Activated CD4-positive, alpha-beta T cell treated with anti-CD3 and anti-CD28 coated beads, Interleukin-2, amount 10 ng/mL, durations not matched to agents 7 days and 5 days (primary cell): ENCODE measurements at places on chromosomes 7 and 10. TPM values are rescaled to one million over a fixed set of nuclear protein-coding genes. Genes with fewer than 3 reads are reported as not detected.

ATG9B gene
- 12.3 TPM for total RNA-seq

GRCh38 chr10:87868277-87868676 lies 4.9 kb downstream of the PTEN start:
- H3K36me3 ChIP-seq: peaks cover 59% of the 10 kb centered on the region
- H3K27ac ChIP-seq: no peak overlapping the region
- peak overlapping the region; percentile 60 for H3K4me3 ChIP-seq

DNA sequence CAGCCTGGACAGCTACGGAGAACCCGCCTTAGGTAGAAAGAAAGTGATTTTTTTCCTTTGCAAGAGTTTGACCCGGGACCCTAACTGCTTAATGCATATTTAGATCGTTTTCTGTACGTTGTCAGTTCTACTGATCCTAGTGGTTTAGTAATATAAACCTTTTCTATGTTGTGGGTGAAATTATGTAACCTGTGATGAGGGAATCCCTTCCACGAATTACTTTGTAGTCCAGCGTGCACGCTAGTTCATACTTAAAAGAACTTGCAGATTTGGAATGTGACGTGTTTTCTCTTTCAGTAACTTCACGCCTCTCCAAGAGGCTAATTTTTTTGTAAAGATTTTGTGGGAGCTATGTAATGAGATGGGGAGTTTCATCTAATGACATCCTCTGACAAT lies 705 bp downstream of the SLF2 start:
- peak overlapping the region; percentile 100 for H3K4me3 ChIP-seq
- H3K4me1 ChIP-seq: peaks cover 49% of the 10 kb centered on the region
- no peak for DNase-seq
- H3K27me3 ChIP-seq: no peaks in the 10 kb centered on the region

DNA sequence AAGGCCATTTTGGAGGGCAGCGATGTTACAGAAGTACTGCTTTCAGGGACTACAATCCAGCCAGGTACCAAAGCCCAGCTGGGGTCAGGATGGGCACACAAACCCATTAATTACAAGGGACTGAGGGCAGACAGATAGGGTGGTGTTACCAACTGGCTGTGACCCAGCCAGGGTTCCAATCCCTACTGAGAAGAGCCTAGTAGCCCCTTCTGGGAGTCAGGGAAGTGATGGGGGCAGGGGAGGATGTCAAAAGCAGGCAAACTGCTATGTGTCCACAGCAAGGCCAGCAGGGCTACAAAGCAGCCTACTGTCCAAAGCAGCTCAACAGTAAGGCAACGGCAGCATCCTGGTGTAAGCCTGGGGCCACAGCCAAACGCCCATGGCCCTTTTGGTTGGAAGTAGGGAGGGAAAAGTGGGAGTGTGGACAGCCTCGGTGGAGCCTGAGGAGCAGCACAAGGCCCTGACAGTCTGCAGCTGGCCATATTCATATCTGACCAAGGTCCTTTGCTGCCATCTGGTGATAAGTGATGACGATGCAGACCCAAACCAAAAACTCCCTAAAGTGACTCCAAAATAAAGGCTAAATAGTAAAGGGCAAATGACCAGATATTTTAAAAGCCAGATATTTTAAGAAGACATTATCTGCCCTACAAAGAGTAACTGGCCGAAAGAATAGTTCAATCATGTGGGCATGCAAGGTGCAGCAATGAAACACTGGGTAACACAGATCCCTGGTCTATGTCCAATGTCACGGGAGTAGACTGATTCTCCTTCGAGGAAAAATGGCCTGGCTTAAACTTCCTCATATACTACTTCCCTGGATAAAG lies 56.9 kb downstream of the XPNPEP1 start:
- H3K4me1 ChIP-seq: no peaks in the 10 kb centered on the region
- H3K27me3 ChIP-seq: no peaks in the 10 kb centered on the region
- H3K4me3 ChIP-seq: no peak overlapping the region
- peaks cover 79% of the 10 kb centered on the region for H3K36me3 ChIP-seq

GRCh38 chr10:29109707-29110571 lies 178.9 kb upstream of the LYZL1 start:
- peaks cover 4% of the 10 kb centered on the region for H3K4me1 ChIP-seq
- peaks cover 2% of the 10 kb centered on the region for H3K27me3 ChIP-seq
- no peak overlapping the region for H3K27ac ChIP-seq
- H3K36me3 ChIP-seq: no peaks in the 10 kb centered on the region

DNA sequence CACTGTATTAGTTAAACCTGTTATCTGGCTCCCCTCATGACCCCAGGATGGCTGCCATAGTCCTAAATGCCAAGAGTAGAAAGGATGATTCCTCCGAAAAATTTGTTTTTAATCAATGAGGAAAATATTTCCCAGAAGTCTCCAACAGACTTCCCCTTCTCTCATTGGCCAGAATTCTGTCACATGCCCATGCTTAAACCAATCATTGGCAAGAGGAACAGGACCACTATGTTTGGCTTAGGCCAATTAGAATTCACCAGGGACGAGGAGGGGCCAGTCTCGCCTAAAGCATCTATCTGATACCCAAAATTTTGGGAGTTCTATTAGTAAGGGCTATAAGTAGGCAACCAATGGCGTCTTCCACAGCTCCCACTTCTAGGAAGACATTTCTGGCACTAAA lies 71.2 kb upstream of the IL6 start:
- peaks cover 20% of the 10 kb centered on the region for H3K27me3 ChIP-seq
- H3K4me1 ChIP-seq: peaks cover 10% of the 10 kb centered on the region
- no peak overlapping the region for H3K27ac ChIP-seq
- no peak overlapping the region for H3K4me3 ChIP-seq
- no peak for DNase-seq

DNA sequence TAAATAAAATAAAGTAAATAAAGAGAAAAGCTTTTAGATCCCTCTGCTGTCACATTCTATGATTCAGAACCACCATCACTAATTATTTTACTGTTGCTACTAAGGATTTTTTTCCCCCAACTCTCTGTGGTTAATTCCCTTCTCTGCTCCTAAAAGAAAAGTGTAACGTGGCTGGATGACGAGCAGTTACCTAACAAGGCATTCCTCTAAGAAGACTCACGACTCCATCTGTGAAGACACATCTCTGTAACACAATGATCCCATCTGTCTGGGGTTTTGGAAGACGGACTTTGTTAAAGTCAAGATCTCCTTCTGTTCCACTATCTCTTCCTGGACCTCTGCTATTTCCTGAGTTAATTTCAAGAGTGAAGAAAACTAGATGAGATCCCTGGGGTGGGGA lies 179.9 kb downstream of the SFMBT2 start:
- H3K4me1 ChIP-seq: peaks cover 31% of the 10 kb centered on the region
- DNase-seq: no peak
- H3K27ac ChIP-seq: no peak overlapping the region
- H3K27me3 ChIP-seq: no peaks in the 10 kb centered on the region

HOXA4 gene
- not detected for total RNA-seq

TMEM213 gene
- not detected for total RNA-seq

DNA sequence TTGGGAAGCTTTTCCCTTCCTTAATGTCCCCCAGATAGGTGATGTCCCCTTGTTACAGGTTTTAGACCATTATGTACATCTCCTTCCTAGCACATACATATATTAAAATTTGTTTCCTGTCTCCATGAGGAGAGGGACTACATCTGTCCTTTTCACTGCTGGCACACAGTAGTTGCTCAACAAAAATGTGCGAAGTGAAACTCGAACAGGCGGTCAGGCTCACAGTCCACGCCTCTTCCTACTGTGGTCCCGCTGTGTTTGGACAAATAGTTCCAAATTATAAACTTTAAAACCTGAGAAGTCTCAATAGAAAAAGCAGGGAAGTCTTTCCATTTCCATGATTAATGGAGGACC lies 1.2 kb upstream of the HHEX start:
- H3K4me3 ChIP-seq: peak overlapping the region; percentile 58
- no peak overlapping the region for H3K27ac ChIP-seq
- DNase-seq: no peak
- peaks cover 4% of the 10 kb centered on the region for H3K36me3 ChIP-seq
- H3K4me1 ChIP-seq: peaks cover 22% of the 10 kb centered on the region
- H3K27me3 ChIP-seq: peaks cover 78% of the 10 kb centered on the region

DNA sequence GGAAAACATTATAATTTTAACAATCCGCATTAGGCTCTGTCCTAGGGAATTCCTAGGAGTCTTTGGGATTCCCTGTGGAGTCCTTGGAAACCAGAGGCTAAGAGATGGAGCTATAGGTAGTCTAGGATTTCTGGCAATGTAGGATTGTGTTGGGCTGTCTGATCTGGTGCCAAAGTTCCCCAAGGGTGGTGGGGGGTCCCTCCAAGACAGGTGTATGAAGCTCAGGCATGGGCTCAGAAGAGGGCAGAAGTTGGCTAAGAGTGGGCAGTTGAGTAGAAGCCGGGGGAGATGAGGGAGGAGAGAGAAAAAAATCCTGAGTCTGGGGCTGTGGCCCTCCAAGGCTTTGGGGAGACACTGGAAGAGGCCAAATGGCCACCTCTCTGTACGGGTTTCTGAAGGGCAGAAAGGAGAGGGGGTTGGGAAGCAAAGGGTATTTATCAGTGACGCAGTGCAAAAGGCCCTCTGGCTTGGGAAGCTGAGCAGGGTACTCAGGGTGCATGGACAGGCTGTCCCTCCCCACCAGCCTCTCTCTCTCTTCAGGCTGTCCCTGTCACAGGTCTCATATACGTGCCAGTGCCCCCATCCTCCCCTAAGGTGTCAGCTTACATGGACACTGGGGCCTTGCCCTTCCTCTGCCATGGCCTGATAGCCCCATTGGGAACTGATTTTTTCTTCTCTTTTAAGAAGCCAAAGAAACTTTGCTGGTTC lies 929 bp downstream of the HOXA6 start:
- no peak for DNase-seq
- H3K4me3 ChIP-seq: no peak overlapping the region
- H3K4me1 ChIP-seq: peaks cover 19% of the 10 kb centered on the region
- no peaks in the 10 kb centered on the region for H3K36me3 ChIP-seq
- no peak overlapping the region for H3K27ac ChIP-seq
- H3K27me3 ChIP-seq: peaks cover 55% of the 10 kb centered on the region

DNA sequence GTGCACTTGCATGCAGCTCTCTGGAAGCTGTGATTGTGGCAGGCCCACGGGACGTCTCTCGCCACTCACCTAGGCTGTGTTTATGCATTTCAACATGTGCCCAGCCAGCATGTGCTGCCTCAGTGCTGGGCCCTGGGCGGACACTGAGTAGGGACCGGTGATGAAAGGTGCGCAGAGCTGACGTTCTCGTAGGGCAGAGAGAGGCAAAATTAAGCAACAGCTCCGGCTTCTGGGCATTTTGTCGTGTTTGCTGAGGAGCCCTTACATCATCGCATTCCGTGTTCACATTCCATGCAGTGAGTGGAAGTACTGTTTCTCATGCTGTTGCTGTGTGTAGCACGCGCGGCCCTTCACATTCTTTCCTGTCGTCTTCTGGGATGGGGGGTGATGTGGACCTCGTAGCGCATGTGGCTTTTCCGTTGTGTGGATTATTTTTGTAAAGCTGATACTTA lies 50.5 kb downstream of the PRF1 start:
- H3K36me3 ChIP-seq: no peaks in the 10 kb centered on the region
- H3K27me3 ChIP-seq: no peaks in the 10 kb centered on the region
- no peak overlapping the region for H3K27ac ChIP-seq
- H3K4me1 ChIP-seq: no peaks in the 10 kb centered on the region
- no peak overlapping the region for H3K4me3 ChIP-seq
- no peak for DNase-seq

- no peaks in the 10 kb centered on the region for H3K36me3 ChIP-seq
- peaks cover 9% of the 10 kb centered on the region for H3K27me3 ChIP-seq
- no peak overlapping the region for H3K27ac ChIP-seq
- H3K4me1 ChIP-seq: no peaks in the 10 kb centered on the region
- H3K4me3 ChIP-seq: no peak overlapping the region
- DNase-seq: no peak
These were observed 109.5 kb upstream of the TMEM72 start for GRCh38 chr10:44801383-44802327.

GRCh38 chr10:17134737-17135260 lies 5.2 kb upstream of the CUBN start:
- no peaks in the 10 kb centered on the region for H3K36me3 ChIP-seq
- no peak for DNase-seq
- H3K27ac ChIP-seq: no peak overlapping the region

DNA sequence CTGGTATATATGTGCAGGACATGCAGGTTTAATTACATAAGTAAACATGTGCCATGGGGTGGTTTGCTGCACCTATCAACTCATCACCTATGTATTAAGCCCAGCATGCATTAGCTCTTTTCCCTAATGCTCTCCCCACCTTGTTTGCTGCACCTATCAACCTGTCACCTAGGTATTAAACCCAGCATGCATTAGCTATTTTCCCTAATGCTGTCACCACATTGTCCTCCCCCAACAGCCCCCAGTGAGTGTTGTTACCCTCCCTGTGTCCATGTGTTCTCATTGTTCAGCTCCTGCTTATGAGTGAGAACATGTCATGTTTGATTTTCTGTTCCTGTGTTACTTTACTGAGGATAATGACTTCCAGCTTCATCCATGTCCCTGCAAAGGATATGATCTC lies 300.5 kb downstream of the ANKRD7 start:
- no peak for DNase-seq
- H3K36me3 ChIP-seq: no peaks in the 10 kb centered on the region
- no peaks in the 10 kb centered on the region for H3K27me3 ChIP-seq
- H3K27ac ChIP-seq: no peak overlapping the region

EN2 gene
- total RNA-seq: not detected

DNA sequence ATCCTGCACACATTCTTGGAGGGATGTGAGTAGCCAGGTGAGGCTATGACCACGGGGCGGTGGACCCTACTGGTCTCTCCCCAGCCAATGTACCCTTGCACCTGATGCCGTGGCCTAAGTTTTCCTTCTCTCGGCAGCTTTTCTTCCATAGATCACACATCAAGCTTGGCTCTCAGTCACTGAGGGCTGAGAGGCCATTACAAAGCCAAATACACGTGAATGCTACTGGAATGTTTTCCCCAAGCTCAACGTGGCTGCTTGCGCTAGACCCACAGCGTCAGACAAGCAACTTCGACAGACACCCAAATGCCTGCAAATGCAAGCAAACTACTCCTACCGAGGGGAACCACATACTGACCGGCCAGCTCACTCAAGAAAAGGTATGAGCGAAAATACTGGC lies 83.1 kb downstream of the PRPF18 start:
- no peak overlapping the region for H3K4me3 ChIP-seq
- no peaks in the 10 kb centered on the region for H3K27me3 ChIP-seq
- DNase-seq: no peak
- H3K4me1 ChIP-seq: no peaks in the 10 kb centered on the region
- no peaks in the 10 kb centered on the region for H3K36me3 ChIP-seq

GRCh38 chr7:128721376-128721775 lies 17.8 kb upstream of the CALU start:
- H3K36me3 ChIP-seq: no peaks in the 10 kb centered on the region
- no peak overlapping the region for H3K27ac ChIP-seq
- H3K4me3 ChIP-seq: no peak overlapping the region
- peaks cover 29% of the 10 kb centered on the region for H3K27me3 ChIP-seq
- H3K4me1 ChIP-seq: no peaks in the 10 kb centered on the region
- no peak for DNase-seq
